Left lung (tissue), 14 donors: ENCODE measurements at places on chromosomes 2 and 18. TPM values are rescaled to one million over a fixed set of nuclear protein-coding genes. Genes with fewer than 3 reads are reported as not detected.

- H3K27ac ChIP-seq: no peak overlapping the region
- H3K4me1 ChIP-seq: no peaks in the 10 kb centered on the region
- no peaks in the 10 kb centered on the region for H3K27me3 ChIP-seq
These were observed 11.1 kb upstream of the CNNM3 start for GRCh38 chr2:96804986-96805385.

DNA sequence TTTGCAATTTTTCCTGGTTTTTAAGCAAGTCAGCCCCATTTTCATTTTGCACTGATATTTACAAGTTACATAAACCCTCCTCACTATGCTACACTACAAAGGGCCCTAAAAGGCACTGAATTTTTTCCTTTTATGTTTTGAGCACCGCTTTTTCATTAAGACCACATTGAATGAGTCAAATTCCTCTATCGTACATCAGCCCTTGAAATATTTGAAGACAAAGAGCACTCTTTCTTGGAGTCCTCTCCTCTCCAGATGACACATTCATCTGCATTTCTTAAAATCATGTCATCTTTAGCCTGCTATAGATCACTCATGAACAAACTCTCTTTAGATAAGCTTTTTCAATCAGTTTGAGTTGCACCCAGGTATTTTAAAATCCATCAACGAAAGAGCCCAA lies 306.6 kb upstream of the SOX11 start:
- H3K4me1 ChIP-seq: no peaks in the 10 kb centered on the region
- H3K27me3 ChIP-seq: no peaks in the 10 kb centered on the region
- no peaks in the 10 kb centered on the region for H3K36me3 ChIP-seq
- no peak overlapping the region for H3K27ac ChIP-seq
- no peak overlapping the region for H3K4me3 ChIP-seq

MAP3K19 gene
- total RNA-seq: not detected

- H3K27me3 ChIP-seq: peaks cover 12% of the 10 kb centered on the region
- H3K4me1 ChIP-seq: no peaks in the 10 kb centered on the region
- DNase-seq: no peak
- no peaks in the 10 kb centered on the region for H3K36me3 ChIP-seq
- H3K27ac ChIP-seq: no peak overlapping the region
- no peak overlapping the region for H3K4me3 ChIP-seq
These were observed 57.6 kb downstream of the DPYSL5 start for GRCh38 chr2:26905341-26906198.

GRCh38 chr2:118914721-118915453 lies 27.1 kb upstream of the MARCO start:
- H3K27ac ChIP-seq: peak overlapping the region; percentile 55
- H3K4me3 ChIP-seq: no peak overlapping the region
- H3K4me1 ChIP-seq: no peaks in the 10 kb centered on the region

COL5A2 gene
- 122 TPM for total RNA-seq

- no peaks in the 10 kb centered on the region for H3K4me1 ChIP-seq
- DNase-seq: peak; percentile 69
- no peaks in the 10 kb centered on the region for H3K36me3 ChIP-seq
These were observed 82.0 kb upstream of the SLC66A3 start for GRCh38 chr2:11073251-11073650.

PGAP1 gene
- 17.4 TPM for total RNA-seq

GRCh38 chr2:206935991-206936842 lies 3.1 kb upstream of the CPO start:
- H3K36me3 ChIP-seq: no peaks in the 10 kb centered on the region
- DNase-seq: no peak
- H3K27me3 ChIP-seq: no peaks in the 10 kb centered on the region

MC5R gene
- not detected for total RNA-seq
